AG10803 (cell line): ENCODE measurements at places on chromosomes 13 and 19.

- DNase-seq: no peak
These were observed 322 bp downstream of the ZNF558 start for GRCh38 chr19:8831832-8832131.

DNA sequence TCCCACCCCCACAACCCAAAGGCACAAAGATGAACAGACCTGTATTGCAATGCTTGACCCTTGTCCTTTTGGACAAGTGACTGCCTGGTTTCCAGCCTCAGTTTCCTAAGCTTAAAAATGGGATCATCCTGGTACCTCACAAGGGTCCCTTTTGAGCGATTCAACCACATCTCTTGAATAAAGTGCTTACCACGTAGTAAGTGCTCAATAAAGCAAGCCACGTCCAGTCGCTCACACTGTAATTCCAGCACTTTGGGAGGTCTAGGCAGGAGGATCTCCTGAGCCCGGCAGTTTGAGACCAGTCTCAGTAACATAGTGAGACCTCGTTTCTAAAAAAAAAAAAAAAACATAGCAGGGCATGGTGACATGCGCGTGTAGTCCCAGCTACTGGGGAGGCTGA, 1.2 kb downstream of the DLL3 start:
- no peak for DNase-seq

GRCh38 chr13:37289212-37289935, 183.9 kb upstream of the CSNK1A1L start:
- DNase-seq: no peak

GRCh38 chr19:3253270-3253669, 28.8 kb downstream of the CELF5 start:
- no peak for DNase-seq

DNA sequence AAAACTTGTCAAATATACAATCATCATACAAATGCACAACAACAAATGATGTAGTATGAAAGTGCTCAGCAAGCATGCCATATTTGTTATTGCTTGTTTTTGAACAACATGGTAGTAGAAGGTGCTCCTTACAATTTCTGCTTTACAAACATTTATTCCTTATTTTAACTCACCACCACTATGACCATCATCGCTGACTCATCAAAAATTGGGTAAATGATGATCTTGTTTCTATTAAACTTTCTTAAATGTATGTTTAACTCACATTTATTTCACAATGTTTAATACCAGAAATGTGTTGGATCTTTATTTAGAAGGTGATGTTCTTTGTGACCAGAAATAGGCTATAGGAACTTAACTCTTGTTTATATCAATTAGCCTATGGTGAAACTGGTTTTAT, 45.5 kb downstream of the KCNRG start:
- DNase-seq: no peak

GRCh38 chr13:101127741-101128353, 288.5 kb downstream of the NALCN start:
- DNase-seq: peak; percentile 41

GRCh38 chr19:19548915-19549759, 11.1 kb downstream of the CILP2 start:
- DNase-seq: no peak

DNA sequence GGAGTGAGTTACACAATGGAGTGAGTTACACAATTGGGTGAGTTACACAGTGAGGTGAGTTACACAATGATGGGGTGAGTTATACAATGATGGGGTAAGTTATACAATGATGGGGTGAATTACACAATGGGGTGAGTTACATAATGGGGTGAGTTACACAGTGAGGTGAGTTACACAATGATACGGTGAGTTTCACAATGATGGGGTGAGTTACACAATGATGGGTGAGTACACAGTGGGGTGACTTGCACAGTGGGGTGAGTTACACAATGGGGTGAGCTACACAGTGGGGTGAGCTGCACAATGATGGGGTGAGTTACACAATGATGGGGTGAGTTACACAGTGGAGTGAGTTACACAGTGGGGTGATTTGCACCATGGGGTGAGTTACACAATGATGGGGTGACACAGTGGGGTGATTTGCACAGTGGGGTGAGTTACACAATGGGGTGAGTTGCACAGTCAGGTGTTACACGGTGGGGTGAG, 52.5 kb upstream of the GAS6 start:
- DNase-seq: peak; percentile 89

GRCh38 chr13:89910166-89910565, 1437.3 kb upstream of the MIR17HG start:
- DNase-seq: no peak

DNA sequence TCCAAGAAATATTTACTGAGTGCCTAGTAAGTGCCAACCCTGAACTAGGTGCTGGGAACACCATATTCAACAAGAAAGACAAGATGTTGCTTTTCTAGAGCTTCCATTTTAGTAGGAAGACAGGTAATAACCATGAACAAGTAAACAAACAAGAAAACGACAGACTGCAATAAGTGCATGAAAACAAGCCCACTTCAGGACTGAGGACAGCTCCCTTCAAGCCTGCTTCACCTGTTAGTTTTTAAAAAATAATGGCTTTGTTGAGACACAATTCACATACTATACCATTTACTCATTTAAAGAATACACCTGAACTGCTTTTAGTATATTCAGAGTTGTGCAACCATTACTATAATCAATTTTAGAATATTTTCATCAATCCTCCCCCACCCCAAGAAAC, 30.4 kb downstream of the CYP4F22 start:
- no peak for DNase-seq

DNA sequence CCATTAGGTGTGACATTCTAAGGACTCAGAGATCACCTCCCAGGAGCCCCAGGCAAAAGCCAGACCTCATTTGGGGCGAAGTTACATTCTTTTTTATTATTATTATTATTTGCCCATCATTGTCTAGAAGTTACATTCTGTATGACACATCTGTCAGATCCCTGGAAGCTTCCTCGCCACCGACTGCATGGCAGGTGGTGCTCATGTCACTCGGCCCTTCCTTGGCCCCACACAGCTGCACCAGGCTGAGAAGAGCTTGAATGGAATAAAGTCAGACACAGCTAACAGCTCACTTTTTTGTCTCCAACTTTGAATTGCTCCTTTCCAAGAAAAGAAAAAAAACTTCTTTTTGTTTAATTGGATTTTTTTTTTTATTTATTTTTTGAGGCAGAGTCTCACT, 41.4 kb upstream of the LDLR start:
- DNase-seq: no peak

GRCh38 chr13:93762708-93763426, 536.3 kb downstream of the GPC6 start:
- no peak for DNase-seq

DNA sequence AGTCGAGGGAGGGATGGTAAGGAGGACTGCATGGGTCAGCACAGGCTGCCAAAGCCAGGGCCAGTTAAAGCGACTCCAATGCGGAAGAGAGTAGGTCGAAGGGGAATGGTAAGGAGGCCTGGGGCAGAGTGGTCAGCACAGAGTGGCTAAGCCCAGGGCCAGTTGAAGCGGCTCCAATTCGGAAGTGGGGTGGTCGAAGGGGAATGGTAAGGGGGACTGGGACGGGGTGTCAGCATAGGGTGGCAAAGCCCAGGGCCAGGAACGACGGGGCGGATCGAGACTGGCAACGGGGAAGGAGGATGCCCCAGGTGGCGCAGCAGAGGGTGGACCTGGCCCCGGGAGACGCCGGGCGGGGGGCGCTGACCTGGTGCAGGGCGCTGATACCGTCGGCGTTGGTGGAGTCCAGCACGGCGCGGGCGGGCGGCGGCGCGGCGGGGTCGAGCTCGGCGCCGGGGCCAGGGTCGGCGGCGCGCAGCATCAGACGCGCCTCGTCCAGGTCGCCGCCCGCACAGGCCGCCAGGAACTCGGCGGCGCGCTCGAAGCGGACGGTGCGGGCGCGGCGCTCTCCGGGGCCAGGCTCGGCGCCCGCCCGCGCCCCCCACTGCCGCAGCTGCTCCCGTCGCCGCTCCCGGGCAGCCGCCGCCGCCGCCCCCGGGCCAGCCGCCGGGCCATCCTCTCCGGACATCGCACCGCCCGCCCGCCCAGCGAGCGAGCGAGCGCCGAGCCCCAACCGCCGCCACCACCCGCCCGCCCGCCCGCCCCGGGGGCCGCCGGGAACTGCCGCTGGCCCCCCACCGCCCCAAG, at the start of gene PPP1R12C:
PPP1R12C (minus strand) TSS at position 779 of the 804 bp plus-strand sequence; CDS start at position 685, 94 bp downstream.
- DNase-seq: no peak

- no peak for DNase-seq
These were observed 77.4 kb upstream of the DOCK9 start for GRCh38 chr13:99055281-99055680.

GRCh38 chr19:28514166-28514565, 698.8 kb downstream of the UQCRFS1 start:
- no peak for DNase-seq

- no peak for DNase-seq
These were observed 18.7 kb upstream of the SERP2 start for GRCh38 chr13:44354884-44355283.

DNA sequence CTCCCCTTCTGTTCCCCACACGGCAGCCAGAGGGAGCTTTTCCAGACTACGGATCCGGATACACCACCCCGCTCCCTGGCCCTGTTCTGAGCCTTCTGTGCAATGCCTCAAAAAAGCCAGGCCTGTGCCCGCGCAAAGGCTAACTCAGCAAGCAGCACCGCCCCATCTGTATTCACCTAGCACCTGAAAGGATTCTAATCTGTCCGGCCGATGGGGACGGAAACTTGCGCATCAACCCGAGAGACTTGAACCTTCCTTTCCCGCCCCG, 589 bp downstream of the ZBTB45 start:
- peak; percentile 73 for DNase-seq

DNA sequence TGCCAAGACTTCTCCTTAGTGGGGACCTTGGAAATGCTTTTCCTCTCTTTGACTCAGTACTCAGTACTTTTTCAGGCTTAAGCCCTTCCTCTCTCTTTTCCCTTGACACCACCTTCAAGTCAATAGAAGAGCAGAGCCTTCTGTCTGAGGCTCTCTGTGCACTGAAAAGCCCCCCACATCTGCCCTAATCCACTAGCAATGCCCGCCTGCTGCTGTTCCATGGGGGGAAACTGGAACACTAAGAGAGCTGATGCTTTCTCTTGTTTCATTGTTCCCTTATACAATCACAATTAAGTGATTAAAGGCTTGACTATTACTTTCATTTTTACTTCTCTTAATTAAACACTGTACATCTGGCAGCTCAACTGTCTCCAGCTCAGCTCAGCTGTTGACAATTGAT, 254.5 kb downstream of the SLITRK6 start:
- no peak for DNase-seq

GRCh38 chr19:5470264-5470671, 15.1 kb downstream of the ZNRF4 start:
- DNase-seq: no peak

DNA sequence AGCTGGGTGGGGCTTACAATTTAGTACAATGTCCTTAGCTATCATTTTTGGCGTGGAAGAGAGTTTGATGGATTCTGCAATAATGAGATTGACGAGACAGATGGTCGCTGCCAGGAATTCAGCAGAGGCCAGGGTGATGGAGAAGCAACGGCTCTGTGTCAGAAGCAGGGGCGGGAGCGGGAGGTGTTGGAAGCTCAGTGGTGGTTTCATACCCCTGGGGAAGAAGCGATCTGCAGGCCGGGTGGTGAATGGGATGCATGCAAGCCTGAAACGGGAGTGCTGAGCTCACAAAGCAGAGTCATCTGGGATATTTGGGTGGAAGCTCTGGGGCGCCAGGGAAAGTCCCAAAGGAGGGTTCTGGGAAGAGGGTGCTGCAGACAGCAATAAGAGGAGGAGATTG, 370.8 kb downstream of the ZNF536 start:
- no peak for DNase-seq

DNA sequence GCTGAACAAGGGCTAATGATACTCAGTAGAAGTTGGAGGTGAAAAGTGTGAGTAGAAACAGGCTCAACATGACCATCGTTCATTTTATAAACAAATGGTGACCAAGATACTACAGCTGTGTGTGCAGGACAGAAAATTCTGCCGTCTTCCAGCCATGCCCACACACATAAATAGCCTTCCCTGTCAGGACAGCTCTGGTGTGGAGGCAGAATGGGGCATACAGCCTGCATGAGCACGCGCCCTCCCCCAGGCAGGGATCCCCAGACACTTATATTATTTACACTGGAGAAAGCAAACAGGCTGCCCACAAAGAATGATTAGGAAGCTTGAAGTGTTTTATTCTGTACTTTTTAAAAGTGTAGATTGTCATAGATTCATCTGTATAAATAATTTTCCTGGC, 20.4 kb downstream of the GJA3 start:
- no peak for DNase-seq

- peak; percentile 48 for DNase-seq
These were observed at the start of gene CRYL1 for GRCh38 chr13:20525601-20526544. Gene CRYL1, minus strand, starts transcription at chr13:20525857. Its CDS starts 63 bp downstream, at chr13:20525794.

- DNase-seq: no peak
These were observed 4.5 kb upstream of the FCGRT start for GRCh38 chr19:49507803-49508494.

- no peak for DNase-seq
These were observed 3.7 kb downstream of the GATAD2A start for GRCh38 chr19:19409205-19409604.

DNA sequence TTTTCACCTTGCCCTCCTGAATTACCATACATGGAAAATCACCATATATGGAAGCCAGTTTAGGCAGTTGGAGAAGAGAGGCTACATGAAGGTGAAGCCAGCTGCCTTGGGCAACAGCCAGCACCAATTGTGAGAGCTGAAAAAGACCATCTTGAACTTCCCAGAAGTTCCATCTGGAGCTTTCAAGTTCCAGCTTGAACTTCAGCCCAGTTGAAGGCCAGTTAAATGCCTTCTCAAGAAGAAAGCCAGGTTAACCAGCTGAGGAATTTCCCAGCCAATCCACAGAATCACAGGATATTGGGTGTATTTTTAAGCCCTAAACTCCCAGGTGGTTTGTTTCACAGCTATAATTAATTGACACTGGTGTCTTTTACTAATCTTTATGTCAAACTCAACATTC, 713.6 kb upstream of the MIR17HG start:
- DNase-seq: no peak

DNA sequence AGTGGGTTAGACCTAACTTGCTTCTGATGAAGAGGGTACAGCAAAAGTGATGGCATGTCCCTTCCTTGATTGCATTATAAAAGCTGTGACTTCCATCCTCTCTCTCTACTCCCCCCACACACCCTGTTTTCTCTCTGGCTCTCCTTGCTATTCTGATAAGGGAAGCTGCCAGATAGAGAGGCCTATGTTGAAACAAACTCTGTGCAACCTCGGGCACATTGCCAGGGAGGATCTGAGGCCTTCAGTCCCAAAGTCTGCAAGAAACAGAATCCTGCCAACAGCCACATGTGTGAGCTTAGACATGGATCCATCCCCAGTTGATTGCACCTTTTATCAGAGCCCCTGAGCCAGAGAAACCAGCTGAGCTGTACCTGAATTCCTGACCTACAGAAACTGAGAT, 44.8 kb upstream of the ARGLU1 start:
- peak; percentile 43 for DNase-seq

- peak; percentile 8 for DNase-seq
These were observed 89.5 kb upstream of the RFC3 start for GRCh38 chr13:33728271-33729037.
